ENCODE measurements at places on chromosomes 1 and 21. TPM values are rescaled to one million over a fixed set of nuclear protein-coding genes. Genes with fewer than 3 reads are reported as not detected.

GRCh38 chr1:186976700-186977099 is 148.0 kb downstream of the PLA2G4A start:
- no peak for DNase-seq

- no peak for DNase-seq
Measured at GRCh38 chr1:165179306-165179705, 177.2 kb downstream of the LMX1A start.

GRCh38 chr1:233490488-233490887 is 123.4 kb upstream of the KCNK1 start:
- DNase-seq = no peak

GRCh38 chr21:43767984-43768867 is 7.9 kb downstream of the CSTB start:
- peak; percentile 94 for DNase-seq

DNA sequence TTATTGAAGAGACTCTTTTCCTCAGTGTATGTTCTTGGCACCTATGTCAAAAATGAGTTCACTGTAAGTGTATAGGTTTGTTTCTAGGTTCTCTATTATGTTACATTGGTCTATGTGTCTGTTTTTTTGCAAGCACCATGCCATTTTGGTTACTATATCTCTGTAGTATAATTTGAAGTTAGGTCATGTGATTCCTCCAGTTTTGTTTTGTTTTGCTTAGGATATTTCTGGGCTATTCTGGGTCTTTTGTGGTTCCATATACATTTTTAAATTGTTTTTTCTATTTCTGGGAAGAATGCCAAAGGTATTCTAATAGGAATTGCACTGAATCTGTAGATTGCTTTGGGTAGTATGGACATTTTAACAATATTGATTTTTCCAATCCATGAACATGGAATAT is 13.2 kb downstream of the TMED5 start:
- no peak for DNase-seq

DNA sequence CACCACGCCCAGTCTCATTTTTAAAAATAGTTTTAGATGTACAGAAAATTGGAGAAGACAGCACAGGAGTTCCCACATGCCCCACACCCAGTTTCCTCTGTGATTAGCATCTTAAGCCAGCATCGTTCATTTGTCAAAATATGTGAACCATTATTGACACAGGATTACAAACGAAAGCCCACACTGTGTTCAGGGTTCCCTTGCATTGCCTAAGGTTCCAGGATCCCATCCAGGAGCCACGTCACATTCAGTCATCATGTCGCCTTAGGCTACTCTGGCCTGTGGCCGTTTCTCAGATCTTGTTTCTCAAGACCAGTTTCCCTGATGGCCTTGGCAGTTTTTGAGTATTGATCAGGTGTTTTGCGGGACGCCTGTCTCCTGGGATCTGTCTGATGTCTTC is 34.7 kb upstream of the TNFRSF1B start:
- DNase-seq = peak; percentile 97

GRCh38 chr1:216261631-216262030 is 161.6 kb downstream of the USH2A start:
- no peak for DNase-seq

DNA sequence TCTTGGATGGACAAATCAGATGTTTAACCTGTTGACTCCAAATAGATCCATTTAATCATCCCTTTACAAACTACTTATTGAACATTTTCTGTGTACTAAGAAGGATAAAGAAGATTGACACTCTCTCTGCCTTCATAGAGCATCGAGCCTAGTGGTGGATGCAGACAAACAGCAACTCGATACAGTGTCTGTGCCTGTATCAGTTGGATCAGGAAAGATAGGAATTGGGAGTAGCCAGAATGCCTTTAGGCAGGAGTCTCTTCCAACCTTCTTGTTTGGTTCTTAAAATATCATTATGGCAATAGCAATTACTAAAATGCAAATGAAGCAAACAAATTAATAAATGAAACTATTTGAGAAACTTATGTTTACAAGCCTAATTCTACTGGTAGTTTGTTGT is 89.0 kb upstream of the RAVER2 start:
- DNase-seq = no peak

ZSWIM5 gene
- total RNA-seq = 0.32 TPM

GUCA2B gene
- total RNA-seq = not detected

NOTCH2NLA gene
- 102 TPM for total RNA-seq

RAP1GAP gene
- 0.22 TPM for total RNA-seq
